ENCODE measurements at places on chromosomes 1 and 21. TPM values are rescaled to one million over a fixed set of nuclear protein-coding genes. Genes with fewer than 3 reads are reported as not detected.

- DNase-seq: no peak
These were observed 6.7 kb downstream of the GADD45A start for GRCh38 chr1:67691712-67692111.

DNA sequence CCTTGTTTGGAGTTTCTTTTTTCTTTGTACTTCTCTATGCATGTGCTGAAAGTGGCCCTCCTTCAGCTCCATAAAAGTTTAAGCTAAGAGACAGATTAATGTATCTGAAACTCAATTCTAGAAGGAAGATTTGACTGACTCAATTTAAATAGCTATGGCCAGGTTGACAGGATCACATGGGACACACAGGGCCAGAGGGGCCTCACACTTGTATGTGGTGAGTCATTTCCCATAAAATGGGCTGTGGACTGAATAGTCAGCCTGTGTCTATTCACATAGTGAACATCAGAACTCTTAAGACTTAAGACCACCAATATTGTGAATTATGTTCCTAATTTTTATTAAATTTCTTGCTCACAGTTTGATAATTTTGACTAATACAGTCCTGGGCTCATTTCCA is 45.7 kb upstream of the DEPDC1 start:
- DNase-seq: no peak

DNA sequence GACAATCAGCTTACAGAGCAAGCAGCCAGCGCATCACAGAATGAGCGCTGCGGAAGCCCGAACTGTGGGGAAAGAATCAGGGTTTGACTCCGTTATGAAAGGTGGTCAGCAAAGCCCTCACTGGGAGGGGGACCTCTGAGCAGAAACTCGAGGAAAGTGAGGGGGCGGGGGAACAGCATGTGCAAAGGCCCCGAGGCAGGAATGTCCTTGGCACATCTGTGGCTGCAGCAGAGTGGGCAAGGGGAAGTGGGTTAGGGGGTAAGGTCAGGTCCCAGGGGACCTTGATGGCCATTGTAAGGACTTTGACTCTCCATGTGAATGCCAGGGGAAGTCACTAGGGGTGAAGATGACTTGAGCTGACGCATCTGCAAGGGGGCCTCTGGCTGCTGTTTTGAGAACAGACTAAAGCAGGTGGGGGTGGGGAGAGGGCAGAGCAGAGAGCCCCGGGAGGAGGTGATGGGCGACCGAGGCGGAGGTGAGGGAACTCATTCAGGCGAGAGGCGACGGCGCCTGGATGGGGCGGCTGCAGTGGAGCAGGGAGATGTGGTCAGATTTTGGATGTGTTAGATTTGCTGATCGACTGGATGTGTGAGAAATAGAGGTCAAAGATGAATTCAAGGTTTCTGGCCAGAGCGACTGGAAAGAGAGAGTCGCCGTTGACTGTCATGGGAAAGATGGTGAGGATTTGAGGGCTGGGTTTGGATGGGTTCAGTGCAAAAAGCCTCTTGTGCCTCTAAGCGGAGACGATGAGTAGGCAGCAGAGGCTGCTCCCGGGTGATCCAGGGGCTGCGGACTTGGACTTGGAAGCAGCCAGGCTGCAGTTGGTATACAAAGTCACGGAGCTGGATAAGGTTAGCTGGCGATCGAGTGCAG is 108.0 kb upstream of the ZBTB40 start:
- DNase-seq: no peak

GRCh38 chr21:38679534-38679933 is 126.2 kb upstream of the ETS2 start:
- no peak for DNase-seq

- DNase-seq: no peak
These were observed 32.0 kb downstream of the MACO1 start for GRCh38 chr1:25462732-25463131.

DNA sequence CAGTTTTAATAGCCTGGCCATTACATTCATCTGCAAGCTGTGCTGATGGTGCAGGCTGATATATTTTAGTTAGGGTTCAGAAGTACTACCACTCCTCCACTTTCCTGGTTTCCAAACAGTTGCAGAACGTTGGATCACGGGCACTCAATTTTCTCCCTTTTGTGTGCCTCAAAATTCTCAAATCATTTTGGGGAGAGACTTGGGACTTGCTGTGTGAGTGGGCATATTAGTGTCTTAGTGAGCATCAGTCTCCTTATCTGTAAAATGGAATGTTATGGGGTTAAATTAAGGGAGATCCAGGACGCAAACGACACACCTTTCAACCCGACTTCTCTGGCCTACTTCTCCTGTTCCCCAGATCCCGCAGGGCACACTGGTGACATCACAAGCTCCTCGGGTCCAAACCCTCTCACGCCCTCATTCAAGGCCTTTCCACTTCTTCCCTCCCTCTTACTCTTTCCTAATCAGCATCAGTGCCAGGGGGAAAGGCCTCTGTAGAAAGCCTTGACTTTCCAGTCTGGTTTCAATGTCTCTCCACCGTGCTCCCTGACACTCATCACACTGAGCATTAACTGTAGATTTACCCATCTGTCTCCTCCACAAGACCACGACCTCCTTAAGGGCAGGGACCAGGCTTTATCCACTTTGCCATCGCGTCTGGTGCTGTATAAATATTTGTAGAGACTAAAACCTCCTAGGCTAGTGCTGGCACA is 1.2 kb downstream of the PIGP start:
- DNase-seq: peak; percentile 22

DNA sequence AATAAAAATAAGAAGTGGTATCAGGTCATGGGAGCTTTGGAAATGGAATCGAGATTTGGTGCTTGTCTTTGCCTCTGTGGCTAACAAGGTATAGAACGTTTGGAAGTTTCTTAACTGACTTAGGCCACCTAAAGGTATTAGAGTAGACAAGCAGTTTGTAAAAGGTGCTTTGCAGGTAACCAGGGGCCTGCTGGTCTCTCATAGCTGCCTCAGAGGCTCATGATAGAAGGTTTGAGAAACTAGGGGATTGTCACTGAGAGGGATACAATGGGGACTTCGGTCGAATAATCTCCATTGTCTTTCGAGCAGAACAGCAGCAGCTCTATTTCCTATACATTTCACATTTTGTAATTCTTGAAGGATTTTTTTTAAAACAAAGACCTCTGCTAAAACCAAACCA is 37.6 kb downstream of the C21orf91 start:
- DNase-seq: no peak

GRCh38 chr1:229846351-229846750 is 220.3 kb downstream of the URB2 start:
- no peak for DNase-seq

DNA sequence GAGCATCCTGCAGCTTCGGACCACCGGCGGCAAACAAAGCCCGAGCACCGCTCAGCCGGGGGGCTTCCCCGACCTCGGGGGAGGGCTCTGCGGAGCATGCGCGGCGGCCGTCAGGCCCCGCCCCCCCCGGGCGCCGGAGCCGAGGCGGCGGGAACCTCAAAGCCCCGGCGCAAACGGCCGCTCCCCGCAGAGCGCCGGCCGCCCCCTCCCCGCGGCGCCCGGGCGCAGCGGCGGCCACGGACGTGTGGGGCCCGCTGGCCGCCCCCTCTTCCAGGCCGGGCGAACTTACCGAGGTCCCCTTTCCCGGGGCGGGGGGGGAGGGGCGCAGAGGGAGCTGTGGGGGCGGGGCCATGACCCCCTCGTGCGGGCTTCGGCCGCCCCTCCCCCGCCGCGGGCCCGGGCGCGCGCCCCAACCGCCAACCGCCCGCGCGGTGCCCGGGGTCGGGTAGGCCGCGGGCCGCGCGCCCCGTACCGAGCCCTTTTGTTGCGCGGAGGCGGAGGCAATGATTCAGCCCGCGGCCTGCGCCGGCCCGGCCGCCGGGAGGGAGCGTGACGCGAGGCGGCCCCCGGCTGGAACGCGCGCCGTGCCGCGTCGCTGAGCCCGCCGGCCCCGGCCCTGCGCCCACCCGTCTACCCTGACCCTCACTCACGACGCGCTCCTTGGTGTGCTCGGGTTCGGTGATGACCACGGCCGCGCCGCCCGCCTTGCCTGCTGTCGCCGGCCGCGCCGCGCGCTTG is 1.7 kb downstream of the RCC2 start:
- peak; percentile 63 for DNase-seq

GRCh38 chr1:209600541-209600940 is 17.0 kb downstream of the CAMK1G start:
- DNase-seq: no peak

GRCh38 chr1:14435368-14436023 is 163.0 kb upstream of the KAZN start:
- no peak for DNase-seq

DNA sequence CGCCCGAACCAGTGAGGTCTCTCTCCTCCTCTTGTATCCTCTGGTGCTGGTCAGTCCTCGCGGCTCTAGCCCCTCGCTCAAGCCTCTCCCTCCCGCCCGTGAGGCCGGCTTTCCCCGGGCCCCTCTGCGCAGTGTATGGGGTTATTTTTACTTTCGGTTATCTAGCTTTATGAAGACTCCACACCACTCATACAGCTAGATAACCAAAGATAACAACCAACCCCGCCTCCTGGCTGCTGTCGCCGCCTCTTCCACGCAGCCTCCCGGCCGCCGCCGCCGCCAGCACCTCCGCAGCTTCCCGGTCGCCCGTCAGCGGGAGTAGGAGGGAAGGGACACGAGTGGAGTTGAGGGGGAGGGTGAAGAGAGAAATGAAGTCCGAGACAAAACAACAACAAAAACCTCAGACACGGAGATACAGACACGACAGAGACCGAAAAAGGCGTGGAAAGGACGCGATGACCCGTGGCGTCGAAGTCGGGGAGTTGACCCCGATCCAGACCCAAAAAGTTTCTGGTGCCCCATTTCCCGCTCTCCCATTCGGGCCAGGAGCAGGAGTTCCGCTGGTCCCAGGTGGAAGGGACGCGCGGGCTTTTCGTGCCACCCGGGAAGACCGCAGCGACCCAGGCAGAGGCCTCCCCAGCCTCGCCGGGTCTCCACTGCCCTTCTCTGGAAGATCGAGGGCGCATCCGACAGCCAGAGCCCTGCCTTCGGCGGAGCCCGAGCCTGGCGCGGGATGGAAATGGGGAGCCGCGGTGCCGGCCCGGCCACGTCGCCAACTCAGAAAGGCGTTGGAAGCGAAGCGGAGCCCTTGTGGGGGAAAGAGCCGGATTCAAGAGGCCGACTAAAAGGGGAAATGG is 51.4 kb downstream of the RHBG start:
- DNase-seq: peak; percentile 52

- no peak for DNase-seq
These were observed 100.1 kb upstream of the DUSP10 start for GRCh38 chr1:221841983-221842335.

DNA sequence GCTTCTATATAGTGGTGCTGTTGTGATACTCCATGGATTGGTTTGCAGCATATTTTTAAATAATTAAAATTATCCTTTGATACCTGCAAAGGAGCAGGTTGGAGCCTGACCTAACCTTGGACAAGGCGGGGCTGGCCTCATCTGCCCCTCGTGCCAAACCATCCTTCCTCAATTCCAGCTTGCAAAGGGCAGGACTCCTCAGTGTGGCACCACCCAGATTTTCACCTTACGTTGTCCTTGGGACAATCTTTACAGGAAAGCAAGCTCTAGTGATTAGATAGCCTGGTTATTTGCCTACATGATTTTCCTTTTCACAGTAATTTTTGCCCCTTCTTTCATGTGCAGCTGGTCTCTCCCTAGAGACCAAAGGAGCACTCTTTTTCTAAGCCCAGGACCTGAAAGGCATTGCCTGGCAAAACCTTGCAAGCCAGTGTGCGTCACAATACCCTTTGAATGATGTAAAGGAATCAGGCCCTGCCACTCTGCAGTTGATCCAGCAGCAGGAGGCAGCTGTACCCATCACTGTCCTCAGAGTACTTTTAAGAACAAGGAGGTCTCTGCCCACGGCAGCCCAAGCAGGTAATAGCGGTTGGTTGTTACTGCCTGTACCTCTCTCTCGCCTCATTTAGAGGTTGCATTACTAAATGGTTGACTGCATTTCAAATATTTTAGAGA is 99.4 kb downstream of the ADSS2 start:
- DNase-seq: no peak

DNA sequence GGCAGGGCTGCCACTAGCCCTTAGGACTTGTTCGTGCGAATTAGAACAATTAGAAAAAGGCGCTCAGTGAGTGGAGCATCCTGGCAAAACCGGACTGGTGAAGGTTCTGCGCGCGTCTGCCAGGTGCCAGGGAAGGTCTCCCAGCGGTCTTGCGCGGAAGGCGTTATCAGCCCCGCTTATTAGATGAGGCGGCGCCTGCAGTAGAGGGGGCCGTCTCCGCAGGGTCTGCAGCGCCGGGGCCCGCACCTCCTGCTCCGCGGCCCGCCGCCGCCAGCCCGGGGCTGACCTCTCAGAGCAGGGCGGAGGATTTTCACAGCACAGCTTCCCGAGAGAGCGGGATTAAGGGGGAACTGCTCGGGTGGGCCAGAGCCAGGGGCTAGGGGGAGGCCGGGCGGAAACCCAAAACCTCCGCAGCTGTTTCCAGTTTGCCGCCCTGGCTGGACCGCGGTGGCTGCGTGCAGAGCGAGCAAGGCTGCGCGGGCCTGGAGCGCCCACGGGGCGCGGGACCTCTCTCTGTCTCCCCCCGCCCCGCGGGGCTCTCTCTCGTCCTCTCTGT is 155.2 kb downstream of the FOXD2 start:
- no peak for DNase-seq

DNA sequence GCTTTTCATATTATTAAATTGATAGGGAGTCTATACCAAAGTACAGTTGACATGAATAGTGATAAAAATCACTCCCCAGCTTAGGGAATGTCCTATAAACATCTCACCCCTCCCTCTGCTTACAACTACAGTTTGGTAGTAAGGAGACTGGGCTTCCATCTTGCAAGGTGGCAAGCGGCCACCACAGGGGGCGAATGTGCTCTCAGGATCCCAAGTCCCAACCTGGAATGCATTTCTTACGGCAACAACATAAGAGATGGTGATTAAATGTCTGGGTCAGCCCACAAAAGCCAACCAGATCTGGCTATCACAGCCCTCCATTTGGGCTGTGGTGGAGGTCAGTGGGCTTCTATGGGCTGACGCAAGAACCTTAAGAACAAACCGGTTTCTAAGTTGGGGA is 68.0 kb downstream of the SMYD2 start:
- DNase-seq: no peak

DNA sequence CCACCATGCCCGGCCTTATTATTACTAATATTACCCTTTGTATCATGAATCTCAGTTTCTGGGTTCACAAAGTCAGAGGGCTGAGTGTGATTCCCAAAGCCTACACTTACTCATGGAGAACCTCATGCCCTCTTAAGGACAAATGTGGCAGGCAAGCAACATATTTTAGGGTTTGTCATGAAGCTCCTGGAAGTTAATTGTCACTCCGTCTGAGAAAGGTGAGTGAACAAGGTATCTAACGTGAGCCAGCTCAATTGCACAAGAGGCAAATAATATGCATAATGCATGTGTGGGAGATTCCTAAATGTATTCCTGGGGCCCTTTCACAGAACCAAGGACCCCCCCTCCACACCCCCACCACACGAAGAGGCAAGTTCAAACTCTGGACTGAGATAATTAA is 10.1 kb upstream of the TIAM1 start:
- no peak for DNase-seq

- DNase-seq: no peak
These were observed 7.1 kb downstream of the NRDC start for GRCh38 chr1:51871351-51871975.

PPM1J gene
- 0.69 TPM for total RNA-seq

OR14A2 gene
- not detected for total RNA-seq

KCND3 gene
- not detected for total RNA-seq

CLCA1 gene
- total RNA-seq: not detected

ORC1 gene
- total RNA-seq: 42.5 TPM

TMEM82 gene
- not detected for total RNA-seq

DIP2A gene
- total RNA-seq: 32.0 TPM

SELE gene
- not detected for total RNA-seq

ZNF683 gene
- total RNA-seq: not detected

PAQR6 gene
- total RNA-seq: 3.9 TPM

ADGRL4 gene
- total RNA-seq: not detected

AKR7A3 gene
- total RNA-seq: 0.80 TPM

LAD1 gene
- not detected for total RNA-seq
